ENCODE measurements at places on chromosomes 1 and 21.

GRCh38 chr1:150826299-150826698 is 18.2 kb upstream of the CTSK start:
- no peak for DNase-seq

- no peak for DNase-seq
These were observed 1.9 kb upstream of the CSRP1 start for GRCh38 chr1:201508809-201509208.

DNA sequence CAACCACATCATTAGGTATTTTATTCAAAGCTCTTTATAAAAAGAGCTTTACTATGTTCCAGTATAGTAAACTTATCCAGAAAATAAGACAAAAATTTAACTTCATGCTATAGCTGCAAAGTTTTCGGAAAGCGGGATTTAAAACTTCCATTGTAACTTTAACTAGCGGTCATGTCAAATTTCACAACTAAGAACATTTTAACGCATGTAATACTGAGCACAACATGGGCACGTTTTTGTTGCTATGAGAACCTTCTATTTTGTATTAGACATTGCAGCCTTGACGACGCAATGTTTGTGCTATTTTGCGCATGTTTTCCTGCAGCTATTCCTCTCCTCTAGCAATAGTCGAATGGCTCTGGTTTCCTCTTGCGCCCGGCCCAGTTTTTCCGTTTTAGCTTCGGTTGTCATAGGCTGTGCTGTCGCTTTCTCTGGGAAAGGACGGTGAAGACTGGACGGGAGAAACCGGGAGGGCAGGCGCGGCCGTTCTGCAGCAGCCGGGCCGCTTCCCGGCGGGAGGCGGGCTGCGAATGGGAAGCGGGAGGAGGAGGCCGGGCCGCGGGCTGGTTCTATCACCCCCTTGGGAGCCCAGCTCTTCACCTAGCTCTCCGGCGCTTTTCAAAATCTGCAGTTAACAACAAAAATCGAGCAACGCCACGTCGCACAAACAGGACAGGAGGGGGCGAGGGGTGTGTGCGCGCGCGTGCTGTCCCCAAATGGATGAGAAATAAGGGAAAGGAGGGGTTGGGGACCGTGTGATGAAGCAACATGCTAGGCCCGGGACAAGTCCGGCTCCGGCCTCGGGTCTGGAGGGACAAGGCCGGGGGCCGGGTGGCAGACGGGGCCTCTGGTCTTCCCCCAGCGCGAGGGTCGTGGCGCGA is 105.3 kb upstream of the HNRNPU start:
- no peak for DNase-seq

GRCh38 chr1:245126530-245126929 is 28.3 kb upstream of the KIF26B start:
- DNase-seq, result no peak

DNA sequence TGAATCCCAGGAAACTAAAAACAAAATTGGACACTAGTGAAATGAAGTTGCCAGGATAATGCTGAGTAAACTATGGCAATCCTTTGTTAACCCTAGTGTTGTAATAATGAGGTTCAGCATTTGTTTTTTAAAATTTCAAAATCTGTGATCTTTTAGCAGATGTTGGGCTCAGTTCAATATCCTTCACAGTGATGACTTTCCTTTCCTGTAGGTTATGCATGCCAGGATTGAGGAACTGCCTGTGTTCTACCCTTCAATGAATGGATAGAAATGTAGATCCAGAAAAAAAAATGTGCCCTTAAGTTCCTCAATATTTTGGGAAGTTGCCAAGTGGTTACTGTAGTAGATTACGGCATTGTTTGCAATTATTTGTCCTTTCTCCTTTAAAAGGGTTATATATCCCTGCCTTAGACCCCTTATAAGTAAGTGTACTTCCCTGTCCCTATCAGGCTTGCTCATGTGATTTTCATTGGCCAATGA is 35.5 kb upstream of the IRF2BP2 start:
- no peak for DNase-seq

DNA sequence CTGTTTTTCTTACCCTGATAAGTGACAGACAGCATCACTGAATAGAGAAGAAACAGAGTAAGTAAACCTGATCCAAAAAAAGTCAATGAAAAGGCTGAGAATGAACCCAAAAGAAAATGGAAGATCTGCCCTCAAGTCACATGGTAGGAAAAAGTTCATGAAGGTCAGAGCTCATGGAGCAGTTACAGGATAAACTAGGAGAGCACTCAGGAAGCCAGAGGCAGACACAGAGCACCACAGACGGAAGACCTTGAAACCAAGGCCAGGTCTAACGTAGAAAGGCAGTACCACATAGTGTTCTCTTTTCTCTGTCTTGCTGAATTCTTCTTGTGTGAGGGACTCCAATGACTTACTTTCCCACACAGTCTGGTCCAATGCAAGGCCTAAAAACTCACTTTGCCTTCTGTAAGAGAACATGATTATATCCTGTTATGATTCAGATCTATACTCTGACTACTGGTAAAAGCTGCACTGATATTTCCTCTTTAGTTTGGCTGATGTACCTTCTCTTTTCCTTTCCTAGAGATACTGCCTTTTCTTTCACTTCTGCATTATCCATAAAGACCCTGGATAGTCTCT is 40.8 kb downstream of the RTCA start:
- no peak for DNase-seq

GRCh38 chr1:25099343-25099951 is 132.9 kb downstream of the SYF2 start:
- DNase-seq, result no peak

- no peak for DNase-seq
These were observed 90.1 kb downstream of the PLXNA2 start for GRCh38 chr1:208154040-208154439.

All from iPS DF 19.7 (cell line).